ENCODE measurements at places on chromosomes 7 and 10. TPM values are rescaled to one million over a fixed set of nuclear protein-coding genes. Genes with fewer than 3 reads are reported as not detected.

- H3K4me3 ChIP-seq: no peak overlapping the region
- no peak overlapping the region for H3K27ac ChIP-seq
- no peaks in the 10 kb centered on the region for H3K4me1 ChIP-seq
- no peaks in the 10 kb centered on the region for H3K36me3 ChIP-seq
- DNase-seq: no peak
- H3K27me3 ChIP-seq: no peaks in the 10 kb centered on the region
Measured at GRCh38 chr10:7314170-7314569, 96.7 kb downstream of the SFMBT2 start.

GRCh38 chr7:111089822-111090426 is 1.0 kb upstream of the LRRN3 start:
- no peaks in the 10 kb centered on the region for H3K36me3 ChIP-seq
- no peak overlapping the region for H3K27ac ChIP-seq
- no peak overlapping the region for H3K4me3 ChIP-seq
- peak; percentile 65 for DNase-seq
- H3K27me3 ChIP-seq: no peaks in the 10 kb centered on the region
- H3K4me1 ChIP-seq: no peaks in the 10 kb centered on the region

GRCh38 chr10:12351447-12351846 is 2.1 kb downstream of the CAMK1D start:
- H3K4me1 ChIP-seq: peaks cover 2% of the 10 kb centered on the region
- DNase-seq: no peak
- H3K4me3 ChIP-seq: no peak overlapping the region
- H3K27ac ChIP-seq: no peak overlapping the region
- H3K36me3 ChIP-seq: no peaks in the 10 kb centered on the region

GRCh38 chr7:66198956-66199355 is 6.2 kb upstream of the TPST1 start:
- H3K4me1 ChIP-seq: no peaks in the 10 kb centered on the region
- no peaks in the 10 kb centered on the region for H3K36me3 ChIP-seq
- DNase-seq: no peak

DNA sequence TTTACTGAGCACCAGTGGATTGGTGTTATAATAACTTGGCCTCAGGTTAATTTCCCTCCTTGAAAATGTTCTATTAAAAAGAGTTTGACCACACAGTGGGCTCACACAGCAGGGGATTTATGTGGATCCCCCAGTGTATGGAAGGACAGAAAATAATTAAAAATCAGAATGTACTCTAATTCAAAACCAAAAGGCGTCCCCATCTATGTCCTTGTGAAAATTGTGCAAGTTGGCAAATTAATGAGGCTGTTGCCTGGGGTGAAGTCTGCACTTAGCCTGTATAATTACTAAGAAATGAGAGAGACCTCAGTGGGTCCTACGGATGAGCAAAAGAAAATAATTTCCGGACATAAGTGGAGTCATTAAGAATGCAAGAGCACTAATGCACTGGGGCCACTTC is 31.1 kb downstream of the PIK3CG start:
- H3K27me3 ChIP-seq: no peaks in the 10 kb centered on the region
- H3K27ac ChIP-seq: no peak overlapping the region
- H3K4me1 ChIP-seq: no peaks in the 10 kb centered on the region
- H3K36me3 ChIP-seq: no peaks in the 10 kb centered on the region

- no peak overlapping the region for H3K27ac ChIP-seq
- H3K36me3 ChIP-seq: no peaks in the 10 kb centered on the region
- H3K4me1 ChIP-seq: 0 out of 2 replicates have a peak, but pooled peaks cover 11% of the 10 kb centered on the region
- H3K4me3 ChIP-seq: no peak overlapping the region
- DNase-seq: no peak
Measured at GRCh38 chr7:139131601-139132041, 22.1 kb upstream of the ZC3HAV1 start.

- no peaks in the 10 kb centered on the region for H3K4me1 ChIP-seq
- H3K36me3 ChIP-seq: no peaks in the 10 kb centered on the region
- H3K4me3 ChIP-seq: no peak overlapping the region
- no peak for DNase-seq
- H3K27me3 ChIP-seq: no peaks in the 10 kb centered on the region
Measured at GRCh38 chr10:1228467-1228975, 172.3 kb downstream of the WDR37 start.

DNA sequence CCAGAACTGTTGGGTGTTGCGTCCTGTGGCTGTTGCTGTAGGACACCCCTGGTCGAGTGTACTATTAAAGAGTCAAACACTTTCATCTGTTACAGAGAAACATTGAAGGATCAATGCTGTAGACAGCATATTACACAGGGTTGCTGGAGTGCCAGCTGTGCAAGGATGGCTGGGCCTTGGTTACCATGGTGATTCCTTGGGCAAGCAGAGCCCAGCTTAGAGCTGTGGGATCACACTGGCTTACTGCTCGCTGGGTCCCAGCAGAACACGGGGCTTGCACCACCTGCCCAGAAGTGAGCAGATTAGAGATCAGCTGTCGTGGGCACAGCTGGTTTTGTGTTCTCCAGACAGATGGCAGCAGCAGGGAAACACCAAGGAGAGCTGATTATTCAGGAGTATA is 76.0 kb downstream of the GPR141 start:
- no peak overlapping the region for H3K4me3 ChIP-seq
- no peaks in the 10 kb centered on the region for H3K27me3 ChIP-seq
- no peaks in the 10 kb centered on the region for H3K36me3 ChIP-seq
- DNase-seq: no peak
- H3K4me1 ChIP-seq: no peaks in the 10 kb centered on the region

DNA sequence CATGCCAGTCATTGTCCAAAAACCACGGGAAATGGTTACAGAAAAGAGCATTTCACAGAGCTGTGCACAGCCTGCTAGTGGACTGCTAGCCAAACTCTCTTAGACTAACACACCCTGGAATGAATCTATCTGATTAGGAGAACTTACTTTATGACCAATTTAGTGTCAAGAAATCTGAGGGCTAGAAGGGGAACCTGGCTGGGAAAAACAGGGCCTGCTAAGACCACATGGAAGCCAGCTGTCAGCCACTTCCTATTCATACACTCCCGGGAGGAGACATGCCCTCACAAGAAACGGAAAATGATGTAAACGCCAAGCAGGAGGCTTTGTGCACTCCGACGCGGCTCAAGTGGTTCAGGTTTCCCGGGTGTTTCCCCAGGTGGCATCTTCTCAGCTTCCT is 54.8 kb downstream of the MPP7 start:
- no peaks in the 10 kb centered on the region for H3K27me3 ChIP-seq
- DNase-seq: peak; percentile 33
- H3K4me3 ChIP-seq: no peak overlapping the region
- H3K27ac ChIP-seq: no peak overlapping the region

- no peak overlapping the region for H3K4me3 ChIP-seq
- no peaks in the 10 kb centered on the region for H3K27me3 ChIP-seq
- no peaks in the 10 kb centered on the region for H3K4me1 ChIP-seq
Measured at GRCh38 chr7:21345361-21345760, 82.5 kb upstream of the SP4 start.

DNA sequence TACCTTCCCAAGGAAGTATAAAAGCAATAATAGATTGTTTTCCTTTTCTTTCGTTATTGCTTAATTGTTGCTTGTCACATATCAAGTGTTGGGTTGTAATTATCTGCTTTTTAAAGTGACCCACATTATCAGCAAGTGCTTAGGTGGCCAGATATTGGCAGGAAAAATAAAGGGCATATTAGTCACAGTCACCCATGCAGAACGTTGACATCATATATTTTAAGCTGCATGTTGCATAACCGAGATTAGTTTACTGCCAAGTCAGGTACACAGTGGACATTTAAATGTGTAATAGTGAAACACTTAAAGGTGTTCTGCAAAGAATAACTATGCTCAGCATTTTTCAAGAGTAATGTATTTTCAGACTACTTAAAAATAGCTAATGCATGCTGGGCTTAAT is 11.4 kb downstream of the NEBL start:
- H3K4me1 ChIP-seq: no peaks in the 10 kb centered on the region
- no peak for DNase-seq
- no peak overlapping the region for H3K4me3 ChIP-seq
- no peak overlapping the region for H3K27ac ChIP-seq
- H3K36me3 ChIP-seq: no peaks in the 10 kb centered on the region

- no peaks in the 10 kb centered on the region for H3K36me3 ChIP-seq
- H3K27ac ChIP-seq: no peak overlapping the region
- no peak overlapping the region for H3K4me3 ChIP-seq
- no peak for DNase-seq
- H3K4me1 ChIP-seq: no peaks in the 10 kb centered on the region
- peaks cover 44% of the 10 kb centered on the region for H3K27me3 ChIP-seq
Measured at GRCh38 chr10:12432402-12433189, 83.2 kb downstream of the CAMK1D start.

- no peaks in the 10 kb centered on the region for H3K36me3 ChIP-seq
- H3K4me1 ChIP-seq: peaks cover 17% of the 10 kb centered on the region
Measured at GRCh38 chr10:86790394-86790793, 34.0 kb downstream of the BMPR1A start.

- no peaks in the 10 kb centered on the region for H3K4me1 ChIP-seq
- H3K27ac ChIP-seq: no peak overlapping the region
- peak; percentile 42 for DNase-seq
- peak overlapping the region; percentile 61 for H3K4me3 ChIP-seq
Measured at GRCh38 chr7:63899691-63900393, 98.8 kb upstream of the ZNF722 start.

GRCh38 chr7:116087984-116088383 is 57.4 kb upstream of the TFEC start:
- H3K27ac ChIP-seq: no peak overlapping the region
- H3K4me3 ChIP-seq: no peak overlapping the region
- H3K27me3 ChIP-seq: no peaks in the 10 kb centered on the region
- no peak for DNase-seq

DNA sequence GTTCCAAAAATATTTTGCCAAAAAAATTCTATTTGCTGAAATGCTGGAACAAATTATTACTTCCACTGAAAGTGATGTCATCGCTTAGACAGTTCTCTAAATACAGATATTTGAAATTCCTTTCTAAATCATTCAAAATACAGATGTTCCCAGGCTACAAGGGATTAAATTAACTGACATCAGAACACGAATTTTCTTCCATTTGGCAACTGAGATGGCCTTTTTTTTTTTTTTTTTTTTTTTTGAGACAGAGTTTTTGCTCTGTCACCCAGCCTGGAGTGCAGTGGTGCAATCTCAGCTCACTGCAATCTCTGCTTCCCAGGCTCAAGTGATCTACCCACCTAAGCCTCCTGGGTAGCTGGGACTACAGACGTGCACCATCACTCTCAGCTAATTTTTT is 57.0 kb downstream of the P4HA1 start:
- no peaks in the 10 kb centered on the region for H3K27me3 ChIP-seq
- peaks cover 60% of the 10 kb centered on the region for H3K36me3 ChIP-seq
- peak overlapping the region; percentile 98 for H3K27ac ChIP-seq
- H3K4me3 ChIP-seq: no peak overlapping the region
- peak; percentile 91 for DNase-seq
- peaks cover 26% of the 10 kb centered on the region for H3K4me1 ChIP-seq

DNA sequence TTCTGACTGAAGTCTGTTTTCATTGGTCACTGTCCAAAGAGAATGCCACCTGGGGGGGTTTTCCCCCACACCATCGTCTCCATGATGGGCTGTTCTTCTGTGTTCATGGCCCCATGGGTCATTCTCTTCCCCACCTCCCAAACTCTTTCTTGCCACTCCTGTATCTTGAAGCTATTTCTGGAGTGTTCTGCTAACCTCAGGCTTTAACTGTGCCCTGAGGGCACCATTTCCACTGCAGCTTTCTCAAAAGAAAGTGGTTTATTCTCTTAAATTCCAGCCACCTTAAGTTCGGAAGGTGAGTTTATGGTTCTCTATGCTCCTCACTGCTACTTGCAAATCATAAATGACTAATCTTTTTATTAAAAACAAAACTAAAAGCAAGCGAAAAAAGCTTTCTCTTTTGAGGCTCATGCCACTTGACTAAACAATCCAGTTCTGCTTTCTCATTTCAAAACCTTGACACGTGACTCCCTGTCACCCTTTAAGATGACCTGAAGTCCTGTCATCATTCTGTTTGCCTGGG is 7.4 kb upstream of the APBB1IP start:
- peaks cover 11% of the 10 kb centered on the region for H3K4me1 ChIP-seq
- H3K36me3 ChIP-seq: no peaks in the 10 kb centered on the region
- H3K27ac ChIP-seq: no peak overlapping the region
- H3K27me3 ChIP-seq: no peaks in the 10 kb centered on the region

DNA sequence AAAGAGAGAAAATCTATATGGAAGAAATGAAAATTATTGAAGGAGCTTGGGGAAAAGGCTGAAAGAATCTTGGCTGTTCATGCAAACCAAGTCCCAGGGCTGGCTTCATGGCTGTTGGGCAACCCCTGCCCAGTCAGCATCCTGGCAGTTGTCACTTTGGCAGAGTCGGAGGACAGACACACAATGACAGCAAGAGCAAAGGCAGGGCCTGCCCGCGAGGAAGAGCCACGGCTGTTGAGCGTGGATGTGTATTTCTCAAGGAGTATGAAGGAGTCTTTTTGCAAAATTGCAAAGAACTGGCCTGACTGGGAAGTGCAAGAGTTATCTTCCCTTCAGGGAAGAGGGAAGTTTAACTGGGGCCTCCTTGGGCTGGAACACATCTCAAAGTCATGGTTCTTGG is 11.7 kb downstream of the PTPRE start:
- H3K27me3 ChIP-seq: no peaks in the 10 kb centered on the region
- peaks cover 42% of the 10 kb centered on the region for H3K4me1 ChIP-seq
- H3K36me3 ChIP-seq: no peaks in the 10 kb centered on the region
- H3K27ac ChIP-seq: no peak overlapping the region
- no peak for DNase-seq

- no peaks in the 10 kb centered on the region for H3K4me1 ChIP-seq
- H3K36me3 ChIP-seq: no peaks in the 10 kb centered on the region
- H3K27me3 ChIP-seq: no peaks in the 10 kb centered on the region
- no peak overlapping the region for H3K4me3 ChIP-seq
- DNase-seq: no peak
- no peak overlapping the region for H3K27ac ChIP-seq
Measured at GRCh38 chr7:115410972-115411686, 489.2 kb downstream of the MDFIC start.

GRCh38 chr10:12129222-12130111 is at the start of gene SEC61A2:
Gene SEC61A2, plus strand, starts transcription at chr10:12129677. Its CDS starts 111 bp downstream, at chr10:12129788.
- DNase-seq: peak; percentile 97
- peak within 1 kb of the TSS; percentile 91 for H3K4me3 ChIP-seq
- no peaks in the 10 kb centered on the region for H3K36me3 ChIP-seq

- no peak overlapping the region for H3K4me3 ChIP-seq
- H3K27me3 ChIP-seq: no peaks in the 10 kb centered on the region
- DNase-seq: no peak
- H3K4me1 ChIP-seq: no peaks in the 10 kb centered on the region
- no peaks in the 10 kb centered on the region for H3K36me3 ChIP-seq
- H3K27ac ChIP-seq: no peak overlapping the region
Measured at GRCh38 chr10:79065091-79065551, 3.6 kb upstream of the ZMIZ1 start.

DNA sequence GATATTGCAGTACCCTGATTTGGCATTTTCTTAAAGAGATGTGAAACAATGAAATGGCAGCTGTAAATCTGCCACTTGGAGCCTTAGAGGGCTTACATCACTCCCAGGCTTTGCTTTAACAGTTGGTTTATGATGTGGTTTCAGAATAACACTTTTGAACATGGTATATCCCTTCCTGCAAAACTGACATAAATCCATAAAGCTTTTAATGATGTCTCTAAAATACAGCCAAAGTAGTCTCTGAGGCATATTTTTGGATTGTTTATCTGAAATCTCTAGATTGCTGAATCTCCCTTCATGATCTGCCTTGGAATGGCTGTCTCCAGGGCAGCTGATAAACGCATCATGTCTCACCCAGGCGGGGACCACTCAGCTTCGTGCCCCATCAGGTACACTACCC is 377.8 kb upstream of the C7orf33 start:
- H3K36me3 ChIP-seq: no peaks in the 10 kb centered on the region
- no peak overlapping the region for H3K4me3 ChIP-seq
- no peak for DNase-seq
- no peaks in the 10 kb centered on the region for H3K27me3 ChIP-seq

Gene PTF1A
- not detected for total RNA-seq

Gene C10orf67
- total RNA-seq: 0.25 TPM

Gene UCMA
- total RNA-seq: not detected

Gene HACD1
- 64.0 TPM for total RNA-seq

Gene EGR2
- total RNA-seq: 1.1 TPM
